ENCODE measurements at places on chromosomes 16 and 17. TPM values are rescaled to one million over a fixed set of nuclear protein-coding genes. Genes with fewer than 3 reads are reported as not detected.

C16orf86 gene
- 31.2 TPM for total RNA-seq

C16orf92 gene
- not detected for total RNA-seq

HNF1B gene
- not detected for total RNA-seq

KRTAP3-2 gene
- total RNA-seq: not detected

QRICH2 gene
- total RNA-seq: 2.0 TPM

RAC3 gene
- total RNA-seq: 4.2 TPM

NHLRC4 gene
- 0.98 TPM for total RNA-seq

TBC1D3C gene
- total RNA-seq: not detected

GAN gene
- total RNA-seq: 9.0 TPM

UTS2R gene
- not detected for total RNA-seq

MT1A gene
- 93.3 TPM for total RNA-seq

CORO1A gene
- 52.2 TPM for total RNA-seq

C1QTNF1 gene
- total RNA-seq: 147 TPM

TBC1D3H gene
- 5.9 TPM for total RNA-seq

EPX gene
- total RNA-seq: not detected

AARSD1 gene
- 34.1 TPM for total RNA-seq

PIK3R6 gene
- total RNA-seq: 0.59 TPM

PHB1 gene
- total RNA-seq: 94.6 TPM

TMEM88 gene
- 9.2 TPM for total RNA-seq

NUDT7 gene
- total RNA-seq: 22.7 TPM

KRT23 gene
- not detected for total RNA-seq

MYH13 gene
- total RNA-seq: not detected

ITGAL gene
- 2.4 TPM for total RNA-seq

TLCD1 gene
- total RNA-seq: 0.44 TPM

TEKT5 gene
- total RNA-seq: not detected

TBX21 gene
- 3.3 TPM for total RNA-seq

TRIM16 gene
- total RNA-seq: 26.3 TPM

AIPL1 gene
- not detected for total RNA-seq

ZSCAN32 gene
- 15.1 TPM for total RNA-seq

NPIPB13 gene
- 9.6 TPM for total RNA-seq

NUP88 gene
- 91.5 TPM for total RNA-seq

KRT14 gene
- total RNA-seq: 43.9 TPM

SLFN11 gene
- 46.3 TPM for total RNA-seq

NTN1 gene
- 31.0 TPM for total RNA-seq

KRTAP1-5 gene
- not detected for total RNA-seq

STAT5A gene
- 122 TPM for total RNA-seq

ABCA8 gene
- 282 TPM for total RNA-seq

WNK4 gene
- 11.6 TPM for total RNA-seq

SMURF2 gene
- total RNA-seq: 20.2 TPM

EFCAB13 gene
- total RNA-seq: 6.5 TPM

IGSF6 gene
- total RNA-seq: 0.60 TPM

KRT13 gene
- total RNA-seq: not detected

TSPAN10 gene
- not detected for total RNA-seq

MYH11 gene
- total RNA-seq: 33.7 TPM

ACSM2A gene
- not detected for total RNA-seq

FAM20A gene
- 36.5 TPM for total RNA-seq

CD300LB gene
- not detected for total RNA-seq

KRT25 gene
- not detected for total RNA-seq

MYH1 gene
- not detected for total RNA-seq

TBC1D3K gene
- not detected for total RNA-seq

ALDH3A1 gene
- 2.1 TPM for total RNA-seq

SOX9 gene
- 22.9 TPM for total RNA-seq

CSH2 gene
- not detected for total RNA-seq

HYDIN gene
- total RNA-seq: 1.5 TPM

VEZF1 gene
- total RNA-seq: 51.5 TPM

CCL8 gene
- total RNA-seq: not detected

HOXB1 gene
- not detected for total RNA-seq

AOC2 gene
- 2.0 TPM for total RNA-seq

All from tibial nerve (tissue), 4 donors.